ENCODE measurements at places on chromosomes 2 and 18.

DNA sequence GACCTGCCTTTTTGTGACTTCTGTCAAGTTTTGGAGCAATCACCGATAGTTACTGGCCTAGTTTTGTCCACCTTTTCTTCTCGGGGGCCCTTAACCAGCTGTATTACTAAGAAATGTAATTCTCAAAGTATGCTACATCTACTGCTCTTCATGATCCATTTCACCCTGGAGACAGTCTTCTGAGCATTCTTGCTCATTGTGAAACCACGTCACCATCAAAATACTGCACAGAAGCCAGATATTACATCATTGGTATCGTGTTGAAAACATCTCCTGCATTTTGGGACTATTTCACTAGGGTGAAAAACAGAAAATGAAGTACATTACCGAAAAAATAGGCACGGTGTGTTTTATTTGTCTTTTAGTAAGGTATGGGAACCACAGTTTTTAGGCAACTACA is 11.7 kb downstream of the LYPD6B start:
- no peak for DNase-seq

GRCh38 chr2:173680574-173680973 is 284.6 kb downstream of the SP3 start:
- DNase-seq = no peak

GRCh38 chr2:196113061-196113974 is 44.7 kb upstream of the DNAH7 start:
- no peak for DNase-seq

DNA sequence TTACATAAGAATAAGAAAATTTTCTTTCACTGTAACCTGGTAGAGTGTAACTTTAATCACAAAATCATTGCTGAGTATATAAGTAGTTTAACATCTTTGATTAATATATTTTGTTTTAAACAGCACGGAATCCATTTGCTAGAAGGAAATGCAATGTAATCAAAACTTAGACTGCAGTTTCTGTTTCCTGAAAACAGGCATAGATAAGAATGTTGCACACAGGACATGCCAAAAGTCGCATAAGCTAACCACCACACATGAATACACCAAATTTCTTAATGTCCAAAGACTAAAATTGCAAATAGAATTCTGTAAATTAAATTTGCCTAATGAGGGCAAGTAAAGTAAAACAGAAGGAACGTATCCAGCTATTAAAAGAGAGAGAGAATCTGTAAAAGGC is 51.0 kb upstream of the SERPINB2 start:
- no peak for DNase-seq

- no peak for DNase-seq
Observed at GRCh38 chr2:141767051-141767450, 363.8 kb downstream of the LRP1B start.

DNA sequence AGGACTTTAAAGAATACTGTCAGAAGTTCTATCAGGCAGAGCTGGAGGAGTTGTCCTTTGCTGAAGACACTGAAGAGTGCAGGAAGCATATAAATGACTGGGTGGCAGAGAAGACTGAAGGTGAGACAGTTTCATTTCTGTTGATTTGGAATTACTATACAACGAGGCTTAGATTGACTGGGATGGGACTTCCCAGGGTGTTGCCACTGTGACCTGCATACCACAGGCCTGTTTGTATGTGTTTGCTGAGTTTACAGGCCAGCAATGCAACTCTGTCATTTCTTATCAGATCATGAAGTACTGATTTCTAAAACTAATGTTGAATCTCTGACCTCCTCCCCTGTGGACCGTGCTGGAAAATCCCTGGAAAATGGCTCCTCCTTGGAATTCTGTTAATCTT is 11.8 kb downstream of the SERPINB8 start:
- no peak for DNase-seq

DNA sequence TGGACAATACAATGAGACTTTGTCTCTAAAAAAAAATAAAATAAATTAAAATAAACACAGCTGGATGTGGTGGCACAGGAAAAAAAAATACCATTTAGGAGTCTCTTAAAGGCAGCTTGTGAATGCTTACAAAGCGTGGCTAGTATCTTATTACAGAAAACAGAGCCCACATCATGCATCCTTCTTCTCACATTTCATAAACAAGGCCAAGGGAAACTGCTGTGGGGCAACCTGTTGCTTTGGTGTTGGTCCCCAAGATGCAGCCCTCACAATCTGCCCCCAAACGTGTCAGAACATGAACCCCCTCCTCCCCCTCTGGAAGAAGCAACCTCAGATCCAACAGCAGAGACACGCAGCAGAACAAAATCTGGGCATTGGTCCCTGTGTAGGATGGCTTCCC is 2.6 kb downstream of the SLC14A1 start:
- DNase-seq = no peak

- no peak for DNase-seq
Observed at GRCh38 chr2:6082625-6083018, 390.4 kb downstream of the SOX11 start.

- no peak for DNase-seq
Observed at GRCh38 chr2:124662946-124663644, 638.0 kb downstream of the CNTNAP5 start.

- no peak for DNase-seq
Observed at GRCh38 chr2:169965495-169965894, 138.2 kb downstream of the UBR3 start.

DNA sequence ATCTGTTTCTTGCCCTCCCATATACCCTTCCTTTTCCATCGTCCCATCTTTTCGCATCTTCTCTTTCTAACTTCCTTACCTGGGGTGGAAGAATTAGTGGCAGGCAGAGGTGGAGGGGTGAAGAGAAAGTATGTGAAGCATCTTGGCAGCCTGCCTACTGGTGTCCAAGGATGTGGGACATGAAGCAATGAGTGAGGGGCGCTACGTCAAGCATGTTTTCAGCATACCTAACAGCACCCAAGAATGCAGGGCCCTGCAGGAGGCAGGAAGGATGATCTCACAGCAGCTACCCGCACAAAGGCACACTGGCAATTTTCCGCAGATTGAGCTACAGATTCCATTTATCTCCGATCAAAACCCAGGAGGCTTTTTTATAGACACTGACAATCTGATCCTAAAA is 42.2 kb downstream of the METTL4 start:
- DNase-seq = no peak

- DNase-seq = no peak
Observed at GRCh38 chr2:112020561-112020960, 34.5 kb upstream of the TMEM87B start.

- no peak for DNase-seq
Observed at GRCh38 chr2:1937066-1937465, 192.8 kb upstream of the PXDN start.

DNA sequence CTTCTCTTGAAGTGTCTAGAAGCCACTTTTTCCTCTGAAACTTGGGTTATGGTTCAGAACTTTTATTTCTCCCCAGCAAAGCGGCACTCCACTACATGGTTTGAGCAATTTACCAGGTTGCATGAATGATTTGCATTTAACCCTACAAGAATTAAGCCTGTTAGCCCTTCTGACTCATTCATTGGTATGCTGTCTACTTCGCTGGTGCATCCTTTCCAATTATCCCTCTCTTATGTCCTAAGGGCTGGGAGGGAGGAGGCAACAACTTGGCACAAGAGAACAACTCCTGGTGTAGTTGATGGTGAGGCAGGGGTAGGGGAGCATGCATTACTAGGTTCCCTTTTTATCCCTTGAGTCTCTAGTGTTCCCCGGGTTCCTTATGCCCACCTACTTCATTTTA is 293.4 kb upstream of the MEX3C start:
- no peak for DNase-seq

DNA sequence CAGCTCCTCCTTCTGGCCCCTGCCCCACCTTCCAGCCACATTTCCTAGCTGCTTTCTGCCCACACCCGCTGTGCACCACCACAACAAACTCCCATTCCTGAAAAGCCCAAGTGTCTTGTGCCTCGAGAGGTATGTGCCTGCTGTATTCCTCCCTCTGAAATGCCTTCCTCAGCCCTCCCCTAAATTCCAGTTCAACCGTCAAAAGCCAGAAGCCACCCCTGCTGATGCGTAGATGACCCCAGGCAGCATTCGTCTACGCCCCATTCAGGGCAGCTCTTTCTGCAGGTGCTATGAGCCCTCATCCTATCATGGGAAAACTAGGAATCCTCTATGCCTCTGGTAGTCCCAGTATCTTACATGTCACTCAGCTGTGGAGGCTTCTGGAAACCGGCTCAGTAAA is 71.7 kb downstream of the DNMT3A start:
- DNase-seq = no peak

- DNase-seq = no peak
Observed at GRCh38 chr2:221337957-221338685, 234.0 kb downstream of the EPHA4 start.

GRCh38 chr2:224041554-224041953 is 2.5 kb upstream of the SERPINE2 start:
- no peak for DNase-seq

DNA sequence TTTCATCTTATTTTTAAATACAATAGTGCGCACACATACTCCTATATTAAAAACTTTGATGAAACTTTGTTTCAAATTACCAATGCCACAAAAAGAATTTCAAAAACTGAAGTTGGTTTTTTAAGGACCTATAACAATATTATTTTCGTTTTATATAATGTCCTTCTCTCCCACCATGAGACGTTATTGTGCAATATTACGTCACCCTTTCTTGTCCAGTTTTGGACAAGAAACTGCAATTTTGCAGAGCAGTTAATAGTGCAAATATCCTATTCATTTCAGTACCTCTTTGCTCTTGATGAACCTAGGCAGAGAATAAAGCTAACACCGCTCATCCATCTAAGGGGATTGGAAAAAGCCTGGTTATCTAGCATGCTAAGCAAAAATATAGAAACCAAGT is 9.7 kb upstream of the ZNF516 start:
- DNase-seq = no peak

DNA sequence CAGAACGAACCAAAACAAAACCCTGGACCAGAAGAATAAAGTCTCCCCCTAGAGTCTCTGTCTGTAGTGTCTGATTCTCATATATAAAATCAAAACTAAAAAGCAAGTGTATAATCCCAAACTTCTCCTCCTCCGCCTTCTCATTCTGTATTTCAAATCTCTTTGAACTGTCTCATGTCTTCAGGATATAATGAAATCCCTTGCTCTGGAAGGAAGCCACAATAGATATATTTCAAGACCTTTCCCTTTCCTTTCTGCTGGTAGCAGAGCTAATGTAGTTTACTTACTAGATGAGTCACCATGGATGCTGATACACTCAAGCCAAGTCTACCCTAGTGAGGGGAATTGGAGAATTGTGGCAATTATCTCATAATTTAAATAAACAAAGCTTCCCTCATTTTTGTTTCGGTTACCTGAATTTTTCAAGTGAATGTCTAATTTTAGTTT is 33.5 kb upstream of the CCDC93 start:
- DNase-seq = no peak

- no peak for DNase-seq
Observed at GRCh38 chr2:40436093-40436475, 15.8 kb downstream of the SLC8A1 start.

DNA sequence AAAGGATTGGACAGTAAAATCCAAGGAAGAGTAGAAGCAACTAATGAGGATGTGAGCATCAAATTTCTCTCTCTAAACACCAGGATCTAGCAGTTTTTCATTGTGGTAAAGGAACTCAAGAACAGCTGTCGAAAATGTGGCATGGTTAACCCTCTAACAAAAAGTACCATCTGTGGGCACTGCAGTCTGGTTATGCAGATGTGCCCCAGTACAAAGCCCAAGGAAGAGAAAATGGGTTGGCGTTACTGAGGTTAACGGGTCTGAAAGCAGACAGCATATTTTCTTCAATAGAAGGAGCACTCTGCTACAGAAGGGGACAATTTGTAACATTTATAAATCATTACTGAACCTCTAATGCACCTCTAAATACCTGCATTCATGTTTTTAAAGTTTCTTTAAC is 253.0 kb upstream of the HNRNPA3 start:
- no peak for DNase-seq

GRCh38 chr2:74763962-74764428 is 69.9 kb upstream of the HK2 start:
- DNase-seq = no peak

DNA sequence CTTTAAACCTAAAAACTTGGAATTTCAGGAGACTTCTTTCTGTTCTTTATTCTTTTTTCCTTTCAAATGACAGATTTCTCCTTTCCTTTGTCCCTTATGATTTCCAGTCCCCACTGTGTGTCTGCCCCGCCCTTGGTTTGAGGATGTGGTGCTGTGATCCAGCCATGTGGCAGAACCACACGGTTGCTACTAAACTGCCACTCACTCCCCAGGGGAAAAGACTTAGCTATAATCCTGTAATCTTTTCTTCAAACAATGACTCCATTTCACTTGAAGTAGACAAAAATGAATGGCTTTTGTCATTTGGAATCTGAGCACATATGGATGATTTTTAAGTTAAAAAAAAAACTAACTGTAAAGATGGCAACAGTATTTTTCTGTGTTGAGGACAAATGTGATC is 76.2 kb upstream of the STAM2 start:
- no peak for DNase-seq

DNA sequence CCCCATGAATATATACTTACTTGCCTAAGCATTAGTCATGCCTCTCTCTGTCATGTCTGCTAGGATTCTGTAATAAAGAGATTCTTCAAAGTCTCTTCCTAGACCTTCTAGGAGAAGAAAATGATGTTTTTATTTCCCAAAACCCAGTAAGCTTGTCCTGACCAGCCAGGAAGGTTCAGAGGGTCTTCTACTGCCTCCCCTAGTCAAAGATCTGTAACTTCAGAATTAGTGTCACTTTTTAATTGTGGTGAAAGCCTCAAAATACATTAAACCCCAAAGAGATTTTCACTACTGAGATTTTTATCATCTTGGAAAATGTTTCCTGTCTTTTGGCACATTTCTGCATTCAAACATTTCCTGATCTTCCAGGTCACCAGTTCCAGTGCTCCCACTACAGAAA is 232.9 kb upstream of the STK17B start:
- DNase-seq = no peak

GRCh38 chr2:239730897-239731296 is 294.2 kb downstream of the NDUFA10 start:
- no peak for DNase-seq

DNA sequence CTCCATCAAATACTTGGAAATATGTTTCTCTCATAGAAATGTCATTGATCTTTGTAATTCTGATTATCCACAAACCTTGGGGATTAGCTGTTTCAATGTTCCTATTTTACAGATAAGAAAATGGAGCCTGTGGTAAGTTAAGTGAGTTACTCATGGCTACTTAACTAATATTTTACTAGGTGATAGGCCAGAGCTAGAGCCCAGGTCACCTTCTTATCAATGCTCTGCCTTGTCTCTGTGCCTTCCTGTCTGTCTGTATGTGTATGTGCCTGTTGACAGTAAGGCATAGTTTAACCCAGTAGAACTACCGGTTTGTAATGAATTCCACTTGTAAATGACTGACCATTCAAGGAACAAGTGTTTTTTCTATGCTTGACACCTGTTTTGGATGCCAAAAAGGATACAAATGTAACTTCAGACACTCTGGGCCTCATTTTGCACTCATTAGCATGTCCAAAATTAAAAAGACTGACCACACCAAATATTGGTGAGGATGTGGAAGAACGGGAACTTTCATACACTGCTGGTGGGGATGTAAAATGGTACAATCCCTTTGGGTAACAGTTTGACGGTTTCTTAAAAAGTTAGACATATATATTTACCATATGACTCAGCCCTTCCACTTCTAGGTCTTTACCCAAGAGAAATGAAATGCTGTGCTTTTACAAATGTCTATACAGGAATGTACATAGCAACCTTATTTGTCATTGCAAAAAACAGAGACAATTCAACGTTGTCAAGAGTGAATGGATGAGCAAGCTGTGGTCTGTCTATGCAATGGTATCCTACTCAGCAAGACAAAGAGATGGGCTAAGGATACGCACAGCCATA is 19.6 kb upstream of the IL1A start:
- DNase-seq = no peak

GRCh38 chr18:73976433-73976832 is 171.2 kb downstream of the FBXO15 start:
- DNase-seq = no peak

- no peak for DNase-seq
Observed at GRCh38 chr2:88606371-88607030, 20.8 kb downstream of the EIF2AK3 start.
